Upper lobe of right lung (tissue), 1 donor: ENCODE measurements at places on chromosomes 1 and 21.

GRCh38 chr1:186618401-186619170 lies 61.6 kb downstream of the PTGS2 start:
- peak; percentile 75 for DNase-seq

GRCh38 chr1:164937291-164937690 lies 378.3 kb downstream of the PBX1 start:
- DNase-seq = no peak

DNA sequence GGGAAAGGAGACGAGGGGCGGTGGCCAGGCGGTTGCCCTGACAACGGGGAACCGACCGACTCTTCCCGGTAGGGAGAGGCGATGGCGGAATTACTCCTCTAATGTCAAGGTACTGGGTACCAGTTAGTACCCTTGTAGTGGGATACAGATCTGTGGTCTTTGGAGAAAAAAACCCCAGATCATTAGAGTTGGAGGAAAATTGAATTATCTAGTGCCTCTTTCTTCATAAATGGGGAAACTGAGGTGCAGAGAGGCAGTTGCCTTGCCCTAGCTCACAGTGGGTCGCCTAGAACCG lies 545 bp upstream of the PEF1 start:
- DNase-seq = peak; percentile 91

DNA sequence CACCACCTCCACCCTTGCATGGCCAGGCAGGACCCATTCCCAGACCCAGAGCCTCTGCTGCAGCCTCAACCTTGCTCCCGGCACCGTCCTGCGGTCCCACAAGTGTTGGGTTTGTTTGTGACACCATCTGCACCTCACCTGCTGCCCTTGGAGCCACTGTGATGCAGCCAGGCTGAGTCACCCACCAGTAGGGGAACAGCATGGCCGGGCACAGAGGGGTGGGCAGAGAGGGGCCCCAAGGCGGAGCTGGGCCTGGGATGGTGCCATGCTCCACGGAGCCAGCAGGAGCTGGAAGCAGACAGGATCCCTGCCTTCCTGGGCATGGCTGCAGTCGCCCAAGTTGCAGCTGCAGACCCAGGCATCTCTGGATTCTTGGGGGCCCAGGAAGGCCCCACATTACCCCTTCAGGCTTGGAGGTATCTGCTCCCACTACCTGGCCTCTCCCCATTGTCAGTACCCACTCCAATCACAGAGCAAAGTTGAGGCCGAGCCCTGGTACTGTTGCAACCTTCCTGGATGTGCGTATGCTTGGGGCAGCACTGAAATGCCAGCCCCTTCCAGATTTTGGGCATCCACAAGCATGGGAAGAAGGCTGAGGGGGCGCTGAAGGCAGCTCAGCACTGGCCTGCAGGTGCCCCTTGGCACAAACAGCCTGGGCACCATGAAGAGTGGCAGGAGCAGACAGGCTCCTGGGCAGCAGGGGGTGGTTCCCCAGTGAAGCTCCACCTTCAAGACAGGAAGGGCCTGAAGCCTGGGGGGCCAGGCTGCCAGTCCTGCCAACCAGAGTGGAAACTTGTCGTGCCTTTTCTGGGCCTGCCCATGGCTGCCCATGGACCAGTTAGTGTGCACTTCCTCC lies 172.8 kb downstream of the MATN1 start:
- DNase-seq = no peak

- DNase-seq = no peak
These were observed 5.3 kb downstream of the MRPS15 start for GRCh38 chr1:36458910-36459309.

- peak; percentile 64 for DNase-seq
These were observed 33.2 kb upstream of the BTG2 start for GRCh38 chr1:203271962-203272632.

GRCh38 chr1:230141021-230141648 lies 74.1 kb downstream of the GALNT2 start:
- no peak for DNase-seq

GRCh38 chr1:162357681-162358266 lies 18.9 kb downstream of the SPATA46 start:
- DNase-seq = no peak

DNA sequence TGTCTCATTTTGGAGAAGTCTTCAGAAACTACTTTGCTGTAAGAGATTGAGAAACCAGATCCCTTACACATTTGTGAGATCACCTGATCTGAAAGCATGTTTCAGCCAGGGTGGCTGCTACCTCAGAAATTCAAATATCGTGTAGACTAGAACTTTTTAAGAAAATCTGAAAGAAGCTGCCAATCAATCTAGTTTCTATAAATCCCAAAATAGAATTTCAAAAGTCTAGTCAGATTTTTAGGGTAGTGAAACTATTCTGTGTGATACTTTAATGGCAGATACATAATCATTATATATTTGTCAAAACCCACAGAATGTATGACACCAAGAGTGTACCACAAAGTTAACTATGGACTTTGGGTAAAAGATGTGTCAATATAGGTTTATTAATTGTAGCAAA lies 79.9 kb upstream of the PLPPR5 start:
- no peak for DNase-seq

GRCh38 chr1:206843626-206844025 lies 21.8 kb upstream of the IL20 start:
- no peak for DNase-seq

- DNase-seq = no peak
These were observed 67.8 kb upstream of the FGGY start for GRCh38 chr1:59229138-59229537.

DNA sequence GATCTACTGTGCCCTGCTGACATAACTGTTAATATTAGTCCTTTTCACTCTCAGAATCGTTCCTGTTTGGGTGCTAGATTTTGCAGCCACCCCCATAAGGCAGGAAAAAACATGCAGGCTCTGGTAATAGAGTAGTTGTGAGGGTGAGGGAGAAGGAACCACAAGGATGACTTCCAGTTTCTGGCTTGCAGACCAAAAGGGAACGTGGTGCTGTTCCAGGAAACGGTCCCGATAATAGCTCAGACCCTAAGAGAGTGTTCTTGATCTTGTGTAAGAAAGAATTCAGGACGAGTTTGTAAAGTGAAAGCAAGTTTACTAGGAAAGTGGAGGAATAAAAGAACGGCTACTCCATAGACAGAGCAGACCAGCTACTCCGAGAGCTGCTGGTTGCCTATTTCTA lies 50.7 kb upstream of the RHOU start:
- no peak for DNase-seq

DNA sequence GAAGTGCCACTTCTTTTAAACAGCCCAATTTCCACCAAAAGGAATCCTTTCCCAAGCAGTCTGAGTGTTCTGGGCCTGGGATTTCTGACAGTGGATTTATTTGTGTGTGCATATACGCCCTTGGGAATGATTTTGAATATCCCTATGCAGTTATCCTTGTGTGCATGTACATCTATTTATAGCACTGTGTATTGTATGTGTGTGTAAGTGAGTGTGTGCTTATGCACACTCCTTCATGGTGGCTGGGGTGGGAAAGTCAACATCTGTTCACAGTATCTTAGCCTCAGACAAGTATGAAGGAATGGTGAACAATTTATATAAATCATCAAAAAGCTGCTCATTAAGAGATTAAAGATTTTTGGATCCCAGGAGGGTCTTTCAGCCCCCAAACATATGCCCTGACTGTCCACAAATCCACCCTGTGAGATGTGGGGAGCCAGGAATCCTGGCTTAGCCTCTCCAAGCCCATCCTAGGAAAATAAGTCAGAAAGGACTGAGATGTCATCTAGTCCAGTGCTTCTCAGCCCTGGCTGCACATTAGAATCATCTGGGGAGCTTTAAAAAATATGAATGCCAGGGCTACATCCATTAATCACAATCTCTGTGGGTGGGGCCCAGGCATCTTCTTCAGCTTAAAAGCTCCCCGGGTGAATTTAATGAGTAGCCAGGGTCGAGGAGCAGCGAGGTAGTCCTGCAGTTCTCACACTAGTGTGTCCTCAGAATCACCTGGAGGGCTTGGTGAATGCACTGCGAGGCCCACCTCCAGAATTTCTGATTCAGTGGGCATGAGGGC lies 101.4 kb downstream of the PLXNA2 start:
- no peak for DNase-seq

DNA sequence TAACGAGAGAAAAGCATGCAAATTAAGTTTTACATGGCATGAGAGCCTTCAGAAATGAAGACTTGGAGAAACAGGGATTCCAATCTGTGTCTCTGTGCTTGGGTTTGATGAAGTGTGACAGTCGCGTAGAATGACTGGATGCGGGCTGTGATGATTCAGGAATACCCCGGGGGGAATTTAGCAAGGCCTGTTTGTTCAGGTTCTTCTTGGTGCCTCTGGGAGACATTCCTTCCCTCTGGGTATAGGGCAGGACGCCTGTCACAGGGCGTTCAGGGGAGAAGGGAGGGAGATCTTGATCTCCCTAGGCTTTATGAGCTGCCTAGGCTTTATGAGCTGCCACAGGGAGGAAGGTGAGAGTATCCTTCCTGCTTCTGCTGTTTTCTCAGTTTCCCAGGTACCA lies 36.6 kb downstream of the DOP1B start:
- no peak for DNase-seq

GRCh38 chr1:107935396-107936064 lies 29.4 kb downstream of the VAV3 start:
- no peak for DNase-seq

DNA sequence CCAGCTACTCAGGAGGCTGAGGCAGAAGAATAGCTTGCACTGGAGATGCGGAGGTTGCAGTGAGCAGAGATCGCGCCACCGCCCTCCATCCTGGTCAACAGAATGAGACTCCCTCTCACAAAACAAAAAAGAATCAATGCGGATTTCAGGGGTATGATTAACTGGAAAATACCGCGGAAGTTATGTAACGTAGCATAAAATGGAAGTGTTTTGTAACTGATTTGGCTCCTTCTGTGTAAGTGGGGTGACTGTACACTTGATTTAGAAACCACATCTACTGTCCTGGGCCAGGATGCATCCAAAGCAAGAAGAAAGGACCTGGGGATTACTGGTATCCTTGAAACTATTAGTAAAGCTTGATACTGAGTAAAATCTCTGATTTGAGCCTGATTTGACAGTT lies 3.1 kb upstream of the VAMP4 start:
- no peak for DNase-seq

GRCh38 chr1:13793088-13793730 lies 93.2 kb downstream of the PRDM2 start:
- DNase-seq = no peak

- DNase-seq = peak; percentile 32
These were observed 4.4 kb upstream of the FNDC5 start for GRCh38 chr1:32874860-32875752.

GRCh38 chr1:65866439-65866838 lies 73.7 kb downstream of the PDE4B start:
- no peak for DNase-seq

GRCh38 chr21:46196733-46197132 lies 12.5 kb upstream of the SPATC1L start:
- peak; percentile 52 for DNase-seq

- DNase-seq = peak; percentile 82
These were observed 97.2 kb upstream of the ARTN start for GRCh38 chr1:43836267-43836951.

DNA sequence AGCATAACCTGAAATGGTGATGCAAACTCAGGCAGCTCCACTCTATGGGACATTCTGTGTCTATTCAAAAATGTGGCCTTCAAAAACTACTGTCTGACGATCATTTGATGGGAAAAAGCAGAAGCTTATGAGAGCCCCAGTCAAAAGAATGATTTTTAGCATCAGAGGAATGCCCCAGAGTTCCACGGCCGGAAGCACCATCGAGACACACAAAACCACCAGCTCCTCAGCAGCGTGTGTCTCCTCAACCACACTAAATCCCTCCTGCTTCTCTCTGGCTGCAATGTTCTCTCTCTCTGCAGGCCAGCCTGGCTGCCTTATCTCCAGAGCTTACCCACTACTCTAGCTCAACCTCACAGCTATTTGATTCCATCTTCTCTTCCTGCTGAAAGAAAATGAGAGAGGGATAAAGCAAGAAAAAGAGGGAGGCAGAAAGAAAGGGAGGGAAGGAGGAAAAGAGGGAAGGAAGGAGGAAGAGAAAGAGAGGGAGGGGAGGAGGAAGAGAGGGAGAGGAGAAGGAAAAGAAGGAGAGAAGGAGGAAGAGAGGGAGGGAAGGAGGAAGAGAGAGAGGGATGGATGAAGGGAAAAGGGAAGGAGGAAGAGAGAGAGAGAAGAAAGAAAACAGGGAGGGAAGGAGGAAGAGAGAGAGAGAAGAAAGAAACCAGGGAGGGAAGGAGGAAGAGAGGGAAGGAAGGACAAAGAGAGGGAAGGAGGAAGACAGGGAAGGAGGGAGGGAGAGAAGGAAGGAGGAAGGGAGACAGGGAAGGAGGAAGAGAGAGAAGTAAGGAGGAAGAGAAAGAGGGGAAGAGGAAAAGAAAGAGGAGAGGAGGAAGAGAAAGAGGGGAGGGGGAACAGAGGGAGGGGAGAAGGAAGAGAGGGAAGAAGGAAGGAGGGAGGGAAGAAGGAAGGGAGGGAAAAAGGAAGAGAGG lies 33.5 kb upstream of the LAPTM5 start:
- DNase-seq = no peak

DNA sequence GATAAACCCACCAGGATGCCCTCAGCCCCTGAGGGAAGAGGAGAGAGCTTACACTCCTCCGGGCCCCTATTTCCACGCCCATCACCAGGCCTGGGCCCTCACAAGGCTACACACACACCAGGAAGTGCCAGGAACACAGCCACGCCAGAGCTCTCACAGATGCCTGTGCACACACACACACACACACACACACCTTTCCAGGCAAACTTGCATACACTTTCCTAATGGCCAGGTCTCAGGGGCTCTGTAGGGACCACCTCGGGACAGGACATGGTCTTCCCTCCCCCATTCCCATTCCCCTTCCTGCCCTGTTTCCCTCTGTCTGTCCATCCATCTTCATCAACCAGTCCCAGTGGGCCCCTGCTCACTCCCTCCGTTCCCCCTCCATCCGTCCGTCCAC lies 9.7 kb upstream of the EPHA2 start:
- DNase-seq = no peak

DNA sequence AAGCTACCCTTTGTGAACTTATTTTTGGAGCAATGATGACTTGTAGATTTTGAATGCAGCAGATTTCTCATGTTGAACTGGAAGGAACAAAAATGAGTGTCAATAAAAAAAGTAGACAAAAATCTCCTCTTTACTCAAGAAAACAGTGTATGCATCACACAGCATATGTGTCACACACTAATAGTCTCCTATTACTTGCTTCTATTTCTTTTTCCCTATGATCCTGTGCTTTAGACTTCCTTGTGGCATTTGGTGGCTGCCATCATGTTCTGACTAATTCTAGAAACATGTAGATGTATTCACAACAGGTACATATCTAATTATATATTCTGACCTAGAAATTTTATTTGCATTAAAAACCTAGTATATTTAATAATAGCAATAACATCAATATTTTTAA lies 14.3 kb downstream of the RC3H1 start:
- DNase-seq = no peak

DNA sequence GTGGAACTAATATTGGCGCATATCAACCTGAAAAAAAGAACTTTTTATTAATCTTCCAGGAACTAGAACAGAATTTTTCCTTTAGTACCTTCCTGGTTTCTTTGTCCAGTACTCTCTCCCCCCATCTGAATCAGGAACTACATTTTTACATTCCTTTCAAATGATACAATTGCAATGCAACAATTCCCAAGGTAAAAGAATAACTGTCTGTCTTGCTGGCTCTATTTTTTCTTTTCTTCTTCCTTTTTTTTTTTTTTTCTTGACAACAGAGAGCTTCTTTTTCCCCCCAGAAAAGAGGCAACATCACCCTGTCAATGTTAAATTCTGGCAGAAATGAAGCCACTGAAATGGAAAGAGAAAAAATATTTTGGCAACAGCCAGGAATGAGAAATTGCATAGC lies 4.5 kb upstream of the CD101 start:
- no peak for DNase-seq
